ENCODE measurements at places on chromosomes 1 and 21.

GRCh38 chr1:154434346-154435085 lies 29.4 kb downstream of the IL6R start:
- DNase-seq: no peak

DNA sequence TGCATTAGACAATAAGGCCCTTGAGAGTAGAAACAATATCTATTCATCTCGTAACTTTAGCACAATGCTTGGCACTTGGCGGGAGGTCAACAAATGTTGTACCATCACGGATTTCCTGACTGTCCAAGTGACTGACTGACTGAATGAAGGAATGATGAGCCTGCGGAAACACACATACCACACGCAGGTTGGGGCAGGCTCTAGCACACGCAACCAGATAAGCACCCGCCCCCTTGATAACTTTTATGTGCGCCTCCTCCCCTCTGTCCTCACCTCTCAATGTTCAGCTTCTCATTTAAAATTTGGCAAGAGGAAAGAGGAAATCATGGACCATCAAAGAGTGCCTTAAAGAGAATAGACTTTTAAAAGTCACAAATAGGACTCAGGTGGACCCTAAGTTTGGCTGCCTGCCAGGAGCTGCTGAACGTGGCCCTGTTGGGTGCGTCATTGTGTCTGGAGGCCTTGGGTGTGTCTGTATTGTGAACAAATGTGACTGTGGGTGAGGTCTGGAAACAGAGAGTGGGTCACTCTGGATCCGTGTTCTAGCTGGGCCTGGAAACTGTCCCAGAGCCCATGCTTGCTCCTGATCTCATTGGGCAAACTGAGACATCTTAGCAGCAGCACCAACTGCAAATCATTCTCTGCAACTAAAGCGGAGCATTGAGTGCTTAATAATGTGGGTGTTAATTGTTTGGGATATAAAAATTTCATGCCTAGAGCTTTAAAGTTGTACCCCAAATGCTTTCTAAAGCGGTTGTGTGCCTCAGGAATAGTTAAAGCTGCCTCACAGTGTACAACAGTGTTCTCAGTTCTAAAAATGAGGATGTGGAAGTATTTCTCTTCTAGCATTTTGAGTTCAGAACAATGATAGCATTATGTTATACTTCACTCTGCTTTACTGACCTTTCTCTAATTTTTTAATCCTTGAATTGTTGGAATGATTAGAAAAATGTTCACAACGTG lies 47.6 kb upstream of the ABCG1 start:
- DNase-seq: no peak

GRCh38 chr1:89287181-89288050 lies 14.8 kb upstream of the GBP5 start:
- DNase-seq: no peak

DNA sequence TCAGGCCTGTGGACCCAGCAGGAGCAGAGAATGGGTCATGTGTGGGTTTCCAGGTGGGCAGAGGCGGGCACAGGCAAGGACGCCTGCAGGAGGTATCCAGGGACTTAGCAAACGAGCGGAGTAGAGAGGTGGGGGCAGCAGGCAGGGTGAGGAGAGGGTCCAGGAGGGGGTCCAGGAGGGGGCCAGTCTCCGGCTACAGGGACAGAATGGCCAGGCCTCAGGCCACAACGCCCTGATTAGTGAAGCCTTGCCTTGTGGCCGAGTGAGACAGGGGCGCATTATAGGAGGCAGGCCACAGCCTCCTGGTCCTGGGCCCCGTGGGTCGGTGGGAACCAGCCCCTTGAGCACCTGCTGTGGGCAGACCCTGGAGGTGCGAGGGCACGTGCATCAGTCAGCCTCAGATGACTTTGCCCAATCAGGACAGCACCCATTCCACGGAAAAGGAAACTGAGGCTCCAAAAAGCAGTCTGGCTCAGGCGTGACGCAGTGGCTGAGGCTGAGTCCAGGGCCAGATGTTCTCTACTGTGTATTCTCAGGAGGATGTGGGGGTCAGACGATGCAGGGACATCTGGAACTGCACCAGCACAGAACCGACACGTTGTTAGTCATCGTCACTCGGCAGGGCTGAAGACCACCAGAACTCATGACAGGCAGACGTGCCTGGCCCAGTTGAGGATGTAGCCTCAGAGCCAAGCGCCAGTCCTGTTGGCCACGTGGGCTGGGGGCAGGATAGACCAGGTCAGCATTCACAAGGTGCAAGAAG lies 113.7 kb downstream of the CRYAA start:
- DNase-seq: peak; percentile 52

DNA sequence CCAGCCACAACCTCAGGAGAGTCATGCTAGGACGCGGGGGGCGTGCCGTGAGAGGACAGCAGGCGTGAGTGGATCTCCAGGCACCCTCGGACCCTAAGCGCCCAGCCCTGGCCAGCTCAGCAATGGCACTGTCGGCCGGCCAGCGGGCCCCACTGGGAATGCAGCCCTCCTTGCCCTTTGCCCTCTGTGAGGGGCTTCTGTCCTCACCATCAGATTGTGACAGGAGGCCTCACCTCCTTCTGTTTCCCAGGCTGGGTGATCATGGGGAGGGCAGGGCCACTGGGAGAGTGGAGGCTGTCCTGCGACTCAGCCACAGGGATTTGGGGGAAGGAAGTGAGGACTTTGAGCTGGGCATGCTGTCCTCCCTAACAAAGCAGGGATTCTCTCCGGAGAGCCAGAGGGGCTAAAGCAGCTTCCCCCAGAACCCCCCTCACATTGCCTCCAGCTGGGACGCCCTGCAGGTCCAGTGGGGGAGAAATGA lies 6.6 kb upstream of the LRRC3 start:
- DNase-seq: peak; percentile 57

GRCh38 chr21:39568361-39568760 lies 44.4 kb upstream of the B3GALT5 start:
- DNase-seq: no peak

- no peak for DNase-seq
These were observed 792.8 kb downstream of the USP25 start for GRCh38 chr21:16522548-16522947.

DNA sequence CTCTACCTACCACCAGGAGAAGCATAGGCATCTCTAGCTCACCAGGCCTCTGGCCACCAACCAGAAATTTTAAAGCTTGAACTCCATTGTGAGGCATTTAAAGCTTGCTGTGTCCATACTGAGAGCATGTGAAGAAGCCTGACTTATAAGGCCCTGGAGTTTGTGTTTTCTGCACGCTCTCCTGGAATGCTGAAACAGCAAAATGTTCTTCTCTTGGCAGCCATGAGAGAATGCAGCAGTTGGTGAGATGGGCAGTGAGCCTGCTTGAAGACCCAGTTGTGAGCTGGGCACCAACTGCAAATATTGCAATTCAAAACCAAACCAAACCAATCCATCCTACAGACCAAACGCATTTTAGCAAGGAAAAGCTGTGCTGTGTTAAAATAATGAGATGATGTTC lies 170.0 kb upstream of the IVNS1ABP start:
- DNase-seq: no peak

DNA sequence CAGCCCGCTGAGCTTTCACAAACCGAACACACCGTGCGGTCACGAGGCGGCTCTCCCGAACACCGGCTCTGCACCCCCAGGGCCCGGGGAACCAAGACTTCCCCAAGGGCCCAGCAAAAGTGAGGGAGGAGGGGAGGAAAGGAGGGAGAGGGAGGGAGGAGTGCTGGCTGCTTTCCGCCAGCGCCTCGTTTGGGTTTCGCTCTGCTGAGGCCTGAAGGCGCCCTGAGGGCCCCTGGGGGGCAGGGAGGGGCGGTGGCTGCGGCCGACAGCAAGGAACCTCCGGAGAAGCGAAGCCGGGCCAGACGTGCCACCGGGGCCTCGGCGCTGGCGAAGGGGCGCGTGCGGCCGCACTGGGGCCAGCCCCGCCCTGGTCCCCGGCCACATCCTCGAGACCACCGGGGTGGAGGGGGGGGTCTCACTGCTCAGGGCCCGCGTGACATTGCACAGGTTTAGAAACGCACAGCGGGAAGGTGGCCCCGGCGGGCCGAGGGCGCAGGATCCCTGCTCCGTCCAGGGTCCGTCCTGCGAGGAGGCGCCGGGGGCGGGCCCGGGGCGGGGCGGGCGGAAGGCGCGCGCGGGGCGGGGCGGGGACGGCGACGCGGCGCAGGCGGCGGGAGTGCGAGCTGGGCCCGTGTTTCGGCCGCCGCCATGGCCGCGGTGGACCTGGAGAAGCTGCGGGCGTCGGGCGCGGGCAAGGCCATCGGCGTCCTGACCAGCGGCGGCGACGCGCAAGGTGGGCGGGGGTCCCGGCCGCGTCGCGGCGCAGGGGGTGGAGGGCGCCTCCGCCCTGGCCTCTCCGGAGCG lies at the start of gene PFKL:
PFKL (plus strand) TSS at position 596 of the 804 bp plus-strand sequence; CDS start at position 649, 53 bp downstream.
- DNase-seq: peak; percentile 93

DNA sequence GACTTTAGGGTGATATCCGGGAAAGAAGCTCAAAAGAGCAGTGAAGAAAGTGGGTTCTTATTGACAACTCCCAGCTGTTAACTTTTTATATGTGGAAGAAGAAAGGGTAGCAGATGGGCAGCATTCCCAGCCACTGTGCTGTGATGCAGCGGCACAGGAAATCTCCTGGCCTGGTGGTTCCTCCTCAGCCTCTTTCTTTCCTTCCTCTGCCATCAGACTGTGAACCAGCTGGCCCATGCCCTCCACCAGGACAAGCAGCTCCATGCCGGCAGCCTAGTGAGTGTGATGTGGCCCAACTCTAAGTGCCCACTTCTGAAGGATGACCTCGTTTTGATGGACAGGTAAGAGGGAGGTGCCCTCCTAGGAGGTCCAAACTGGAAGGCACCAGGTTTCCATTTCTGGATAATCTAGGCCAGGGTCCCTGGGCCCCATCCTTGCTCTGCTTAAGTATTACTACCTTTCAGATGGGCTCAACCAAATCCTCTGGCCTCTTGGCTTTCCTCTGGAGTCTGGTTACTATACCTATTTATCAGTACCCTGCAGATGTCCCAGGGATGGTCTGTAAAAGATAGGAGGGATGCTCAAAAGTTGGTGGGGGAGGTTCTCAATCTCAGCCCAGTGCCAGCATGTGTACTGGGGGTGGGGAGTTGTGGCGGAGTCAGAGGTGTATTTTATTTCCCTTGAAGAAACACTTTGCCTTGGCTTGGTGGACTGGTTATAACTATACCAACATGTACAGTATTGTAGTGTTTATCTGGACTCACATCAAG lies 17.0 kb downstream of the MFN2 start:
- no peak for DNase-seq

DNA sequence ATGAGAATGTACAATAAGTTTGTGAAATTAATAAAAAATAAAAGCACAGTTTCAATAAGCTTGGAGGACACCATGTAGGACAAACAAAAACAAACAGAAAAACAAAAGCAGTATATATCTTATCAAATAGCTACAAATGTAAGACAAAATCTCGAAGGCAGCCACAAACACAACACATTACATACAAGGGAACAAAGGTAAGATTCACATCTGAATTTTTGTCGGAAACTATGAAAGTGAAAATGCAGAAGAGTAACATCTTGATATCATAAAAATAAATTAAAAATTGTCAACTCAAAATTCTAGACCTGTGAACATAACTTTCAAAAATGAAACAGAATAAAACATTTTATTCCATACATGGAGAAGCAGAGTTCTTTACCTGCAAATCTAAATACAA lies 1049.5 kb upstream of the ADGRL2 start:
- DNase-seq: no peak

DNA sequence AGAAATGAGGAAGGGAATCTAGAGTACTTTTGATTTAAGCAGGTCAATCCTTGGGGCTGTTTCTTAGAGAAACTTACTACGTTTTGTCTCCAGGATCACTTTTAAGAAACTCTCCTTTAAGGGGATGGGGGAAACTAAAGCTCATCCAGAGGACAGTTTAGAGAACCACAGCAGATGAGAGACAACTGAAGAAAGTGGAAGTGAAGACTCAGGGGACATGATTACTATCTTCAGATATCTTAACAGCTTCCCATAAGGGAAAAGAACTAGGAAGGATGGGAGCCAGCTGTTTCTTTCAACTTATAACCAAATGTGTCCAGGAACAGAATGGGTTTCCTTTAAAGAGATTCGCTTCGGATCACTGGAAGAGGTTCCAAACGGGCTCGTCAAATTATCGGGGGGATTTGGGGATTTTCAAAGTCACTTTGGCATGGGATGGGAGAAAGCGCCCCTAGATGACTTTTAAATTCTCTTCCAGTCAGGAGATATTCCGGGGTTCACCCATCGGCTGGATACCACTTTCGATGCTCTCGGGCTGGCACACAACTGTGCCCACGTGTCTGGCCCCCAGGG lies 1.2 kb downstream of the SCMH1 start:
- no peak for DNase-seq

DNA sequence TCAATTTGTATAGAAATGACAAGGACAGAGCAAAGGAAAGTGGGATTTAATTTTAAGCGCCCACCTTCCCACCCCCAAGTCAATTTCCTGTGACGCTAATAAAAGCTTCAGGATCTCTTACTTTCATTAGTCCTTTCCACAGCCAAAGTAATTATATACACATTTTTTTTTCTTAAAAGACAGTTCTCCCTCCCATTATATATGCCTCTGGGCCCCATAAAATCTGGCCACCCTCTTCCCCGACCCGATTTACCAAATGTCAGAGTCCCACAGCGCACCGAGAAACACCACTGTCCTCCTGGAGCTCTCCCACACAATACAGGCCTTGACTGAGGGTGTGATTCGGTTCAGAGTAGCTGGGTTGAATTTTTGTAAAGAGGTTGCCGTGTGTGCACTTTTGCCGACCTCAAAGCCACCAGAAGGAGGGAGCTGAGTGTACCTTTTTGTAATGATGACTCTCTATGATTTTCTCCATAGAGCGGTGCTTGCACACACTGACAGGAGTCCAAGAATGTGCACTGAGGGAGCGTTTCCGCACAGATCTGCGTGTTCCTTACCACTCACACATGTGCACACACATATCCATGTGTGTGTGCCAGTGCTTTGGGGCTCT lies 26.2 kb upstream of the IL10 start:
- no peak for DNase-seq

DNA sequence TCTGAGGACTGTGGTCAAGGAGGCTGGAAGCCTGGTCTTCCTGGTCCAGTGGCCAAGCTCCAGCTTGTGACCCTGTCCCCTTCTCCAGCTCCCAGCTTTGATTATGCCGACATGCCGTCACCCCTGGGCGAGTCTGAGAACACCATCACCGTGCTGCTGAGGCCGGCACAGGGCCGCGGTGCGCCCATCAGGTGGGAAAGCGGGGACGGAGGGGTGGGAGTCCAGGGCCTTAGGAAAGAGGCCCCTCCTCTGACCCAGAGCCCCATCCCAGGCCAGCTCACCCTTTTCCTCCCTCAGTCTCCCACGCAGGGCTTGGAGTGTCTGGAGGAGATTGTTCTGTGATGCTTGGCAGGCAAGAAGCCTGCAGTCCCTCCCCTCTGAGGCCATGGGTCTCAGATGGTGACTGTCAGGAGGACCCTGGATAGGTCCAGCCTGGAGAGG lies 43.6 kb downstream of the PTPRU start:
- DNase-seq: no peak

- DNase-seq: no peak
These were observed 202.0 kb downstream of the USH2A start for GRCh38 chr1:216221260-216221700.

GRCh38 chr1:55400508-55400907 lies 185.3 kb upstream of the USP24 start:
- DNase-seq: no peak
